ENCODE measurements at places on chromosomes 7 and 10.

DNA sequence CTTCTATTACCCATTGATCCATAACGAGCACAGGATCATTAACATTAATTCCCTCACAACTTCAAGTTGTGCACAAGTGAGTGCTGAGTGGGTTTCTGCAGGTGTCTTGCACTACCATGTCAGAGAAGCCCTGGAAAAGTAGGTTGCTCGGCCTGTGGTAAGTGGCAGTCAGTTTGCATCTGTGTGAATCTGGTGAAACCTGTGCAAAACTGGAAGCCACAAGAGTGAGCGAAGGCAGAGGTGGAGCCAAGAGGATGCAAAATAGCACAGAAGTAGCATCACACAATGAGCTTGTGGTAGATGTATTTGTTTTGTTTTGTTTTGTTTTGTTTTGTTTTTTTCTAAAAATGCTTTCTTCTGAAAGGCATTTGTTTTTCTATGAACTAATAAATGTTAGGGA lies 181.5 kb downstream of the THSD7A start:
- no peak for DNase-seq

GRCh38 chr7:94252971-94253370 lies 141.7 kb upstream of the COL1A2 start:
- DNase-seq, result no peak

DNA sequence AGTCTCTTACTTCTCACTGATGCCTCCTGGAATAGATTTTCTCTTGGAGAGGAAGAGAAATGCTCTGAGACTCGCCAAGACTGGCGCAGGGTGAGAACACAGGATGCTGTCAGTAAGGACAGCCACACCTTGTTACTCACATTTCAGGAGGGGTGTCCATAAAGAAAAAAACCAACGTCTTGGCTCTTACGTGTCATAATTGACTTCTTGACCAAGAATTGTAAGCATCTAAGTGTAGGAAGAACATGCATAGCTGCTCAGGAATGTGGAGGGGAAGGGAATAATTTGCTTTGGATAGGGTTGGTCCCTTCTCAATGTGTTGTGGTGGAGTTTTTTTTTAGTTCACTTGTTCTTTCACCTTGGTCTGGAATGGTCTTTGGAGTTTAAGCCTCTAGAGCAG lies 43.8 kb upstream of the ZNF438 start:
- DNase-seq, result no peak

- no peak for DNase-seq
Observed at GRCh38 chr7:18566205-18566604, 70.7 kb downstream of the HDAC9 start.

- DNase-seq, result no peak
Observed at GRCh38 chr10:58867683-58868082, 308.8 kb upstream of the PHYHIPL start.

DNA sequence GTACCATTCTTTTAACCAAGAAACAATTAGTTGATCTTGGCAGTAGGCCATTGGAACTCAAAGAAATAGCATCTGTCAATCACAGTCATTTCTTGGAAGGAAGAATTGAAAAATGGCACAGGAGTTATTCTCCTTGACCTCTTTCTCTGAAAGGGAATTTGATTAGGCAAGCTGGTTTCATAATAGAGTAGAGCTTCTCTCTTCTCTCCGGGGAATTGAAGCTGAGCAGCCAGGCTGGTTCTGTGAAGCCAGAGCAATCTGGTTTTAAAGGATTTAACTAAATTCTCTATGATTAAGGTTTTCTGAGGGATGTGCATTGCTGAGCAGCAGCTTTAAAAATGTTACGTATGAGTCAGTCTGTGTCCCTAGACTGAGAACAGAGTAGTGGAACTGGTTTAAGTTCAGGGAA lies 70.2 kb downstream of the AHCYL2 start:
- DNase-seq, result no peak

DNA sequence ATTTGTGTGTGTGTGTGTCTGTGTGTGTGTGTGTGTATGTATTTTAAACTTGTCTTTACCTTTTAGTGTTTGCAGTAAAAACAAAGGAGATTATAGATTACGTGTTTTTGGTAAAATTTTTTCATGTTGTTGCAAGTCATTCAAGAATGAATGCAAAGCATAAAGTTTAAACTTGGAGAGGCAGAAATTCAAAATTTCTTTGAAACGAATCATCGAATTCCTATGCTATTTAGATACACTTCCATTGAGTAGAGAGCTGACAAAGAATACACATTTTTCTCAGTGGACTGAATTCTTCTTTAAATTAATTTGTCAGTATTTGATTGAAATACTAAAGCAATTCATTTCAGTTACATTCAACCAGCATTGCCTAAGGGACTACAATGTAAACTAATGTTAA lies 66.0 kb upstream of the HDAC9 start:
- no peak for DNase-seq

DNA sequence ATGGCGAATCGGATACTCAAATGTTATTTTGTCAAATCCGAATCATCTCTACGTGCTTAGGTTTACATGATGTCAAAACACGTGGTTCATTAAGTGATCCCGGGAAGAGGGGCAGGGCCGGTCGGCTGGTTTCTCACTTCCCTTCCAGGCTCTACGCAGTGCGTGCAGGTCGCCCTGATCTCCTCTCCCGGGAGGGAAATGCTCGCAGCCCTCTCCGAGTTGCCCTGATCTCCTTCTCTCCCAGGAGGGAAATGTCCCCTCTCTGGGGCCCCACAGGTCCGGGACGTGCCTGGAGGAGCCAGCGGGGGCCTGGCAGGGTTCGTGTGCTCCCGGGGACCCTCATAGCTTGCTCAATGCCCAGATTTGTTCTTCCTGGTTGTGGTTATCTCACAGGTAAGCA lies 202.7 kb downstream of the DNAJB6 start:
- DNase-seq, result no peak

DNA sequence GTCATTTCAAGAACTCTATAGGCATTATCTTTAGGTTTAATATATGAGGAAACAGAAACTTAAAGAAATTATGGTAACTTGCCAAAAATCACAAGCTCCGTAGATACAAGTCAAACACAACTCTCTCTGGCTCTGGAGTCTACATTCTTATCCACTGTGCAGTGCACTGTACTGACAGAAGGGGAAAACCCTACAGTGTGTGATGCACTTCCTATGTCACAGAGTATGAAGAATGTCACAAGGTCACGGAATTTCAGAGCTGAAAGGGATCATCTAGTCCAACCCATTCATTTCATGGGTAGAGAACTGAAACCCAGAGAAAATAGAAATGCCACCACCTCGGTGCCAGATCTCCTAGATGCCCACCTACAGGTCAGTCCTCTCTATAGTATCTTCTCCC lies 86.1 kb downstream of the LRRTM3 start:
- DNase-seq, result no peak

GRCh38 chr10:110345286-110345685 lies 40.6 kb upstream of the SMNDC1 start:
- DNase-seq, result no peak

DNA sequence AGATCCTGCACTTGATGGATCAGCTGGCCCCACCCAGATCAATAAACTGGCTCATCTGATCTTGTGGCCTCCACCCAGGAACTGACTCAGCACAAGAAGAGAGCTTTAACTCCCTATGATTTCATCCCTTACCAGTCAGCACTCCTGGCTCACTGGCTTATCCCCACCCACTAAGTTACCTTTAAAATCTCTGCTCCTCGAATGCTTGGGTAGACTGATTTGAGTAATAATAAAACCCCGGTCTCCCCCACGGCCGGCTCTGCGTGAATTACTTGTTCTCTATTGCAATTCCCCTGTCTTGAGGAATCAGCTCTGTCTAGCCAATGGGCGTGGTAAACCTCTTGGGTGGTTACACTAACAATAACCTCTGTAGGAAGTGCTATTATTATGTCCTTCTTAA lies 83.7 kb downstream of the MBL2 start:
- DNase-seq, result no peak

- DNase-seq, result no peak
Observed at GRCh38 chr10:97781618-97782331, 10.0 kb upstream of the SFRP5 start.

DNA sequence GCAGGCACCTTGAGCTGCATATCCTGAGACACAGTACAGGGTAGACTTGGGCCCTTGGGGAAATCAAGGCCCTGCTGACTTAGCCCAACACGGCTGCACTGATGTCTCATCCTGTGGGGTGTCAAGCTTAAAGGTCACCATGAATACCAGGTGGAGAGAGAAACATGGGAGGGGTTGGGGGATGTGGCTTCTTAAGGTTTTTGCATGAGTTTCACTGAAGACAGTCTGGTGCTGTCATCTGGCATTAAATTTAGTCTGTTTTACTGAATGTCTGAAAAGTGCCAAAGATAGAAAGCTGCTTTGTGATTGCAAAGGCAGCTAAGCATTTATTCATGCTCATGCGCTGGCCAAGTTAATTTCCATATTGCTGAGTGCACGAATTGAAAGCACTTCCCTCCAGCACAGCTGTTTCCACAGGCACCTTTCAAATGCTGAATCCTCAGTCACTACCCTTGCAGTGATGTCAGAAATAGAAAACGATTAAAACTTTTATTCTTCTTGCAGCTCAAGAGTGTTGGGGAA lies 102.1 kb downstream of the OSBPL3 start:
- no peak for DNase-seq

DNA sequence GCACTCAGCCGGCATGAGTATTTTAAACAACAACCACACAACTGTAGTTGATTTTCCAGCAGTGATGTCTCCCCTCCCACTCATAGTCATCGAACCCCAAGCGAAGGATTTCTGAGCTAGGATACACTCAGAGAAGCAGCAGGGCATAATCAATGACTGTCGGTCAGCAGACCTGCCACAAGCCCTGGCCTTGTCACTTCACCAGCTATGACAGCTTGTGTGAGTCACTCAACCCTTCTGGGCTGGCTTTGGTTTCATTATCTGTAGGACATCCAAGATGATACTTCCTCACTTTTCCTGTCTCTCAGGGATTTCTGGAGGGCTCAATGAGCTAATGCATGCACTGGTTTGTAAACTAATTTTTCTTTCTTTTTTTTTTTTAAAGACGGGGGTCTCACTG lies 22.0 kb upstream of the UBE3C start:
- DNase-seq, result no peak
